ENCODE measurements at places on chromosomes 1 and 21.

DNA sequence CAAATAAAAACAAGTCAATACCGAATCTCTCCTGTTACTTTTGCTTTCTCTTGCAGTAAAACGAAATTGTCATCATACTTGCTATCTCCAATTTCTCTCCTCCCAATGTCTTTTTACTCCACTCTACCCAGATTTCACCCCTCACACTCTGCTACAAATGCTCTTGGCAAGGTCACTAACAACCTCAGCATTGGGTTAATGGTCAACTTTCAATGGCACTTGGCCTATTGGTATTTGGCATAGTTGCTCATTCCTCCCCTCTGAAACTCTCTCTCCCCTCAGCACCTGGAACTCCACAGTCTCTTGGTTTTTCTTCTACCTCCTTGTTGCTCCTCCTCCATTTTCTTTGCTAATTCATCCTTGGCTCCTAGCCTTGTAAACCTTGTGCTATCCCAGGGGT, 367.3 kb downstream of the PTPRU start:
- no peak for DNase-seq

- DNase-seq, result no peak
Observed at GRCh38 chr1:147892731-147893214, 9.8 kb upstream of the GJA8 start.

DNA sequence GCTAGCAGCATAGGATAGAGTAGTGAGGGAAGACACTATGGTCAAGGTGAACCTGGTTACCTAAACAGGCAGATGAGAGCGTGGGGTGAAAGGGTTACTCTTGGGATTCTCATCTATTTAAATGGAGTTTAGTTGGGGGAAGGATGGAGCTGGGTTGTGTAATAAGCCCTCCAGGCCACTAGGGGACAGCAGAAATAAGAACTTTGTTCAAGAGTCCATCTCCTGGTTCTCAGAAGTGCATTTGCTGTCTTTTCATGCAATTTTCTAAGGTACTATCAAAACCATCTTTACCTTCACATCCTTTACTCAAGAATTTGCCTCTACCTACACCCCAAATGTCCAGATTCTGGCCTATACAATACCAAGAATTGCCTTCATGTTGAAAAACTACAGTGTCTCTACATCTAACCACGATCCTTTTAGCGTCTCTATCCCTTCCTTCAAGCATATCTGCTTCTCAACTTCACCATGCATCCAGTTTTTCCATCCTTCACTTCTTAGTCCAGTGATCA, 28.0 kb downstream of the SLAMF1 start:
- no peak for DNase-seq

DNA sequence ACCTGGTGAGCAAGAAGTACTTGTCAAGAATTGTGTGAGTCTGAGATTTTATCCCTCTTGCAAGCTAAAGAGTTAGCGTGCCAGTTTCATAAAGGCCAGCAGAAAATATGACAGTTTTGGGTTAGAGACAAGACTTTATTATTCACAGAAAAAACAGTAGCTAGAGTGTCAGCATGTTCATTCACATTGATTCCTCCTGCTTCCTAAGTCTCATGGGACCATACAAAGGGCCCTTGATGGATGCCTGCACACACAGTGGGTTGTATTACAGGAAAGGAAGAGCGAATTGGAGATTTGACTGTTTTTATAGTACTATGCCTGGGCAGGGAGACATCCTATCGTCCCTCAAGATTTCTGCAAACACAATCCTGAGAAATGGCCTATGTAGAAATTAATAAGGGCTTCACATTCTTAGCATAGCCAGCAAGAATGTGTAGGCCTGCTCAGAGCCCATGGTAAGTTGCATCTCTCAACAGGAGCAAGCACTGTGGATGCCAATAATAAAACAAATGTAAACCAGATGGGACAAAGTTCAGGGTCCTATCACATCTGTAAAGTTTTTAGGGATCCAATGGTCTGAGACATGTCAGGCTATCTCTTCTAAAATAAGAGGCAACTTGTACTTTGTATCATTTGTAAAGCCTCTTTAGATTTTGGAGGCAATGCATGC, 4.0 kb upstream of the ASPM start:
- DNase-seq, result no peak

GRCh38 chr1:55522353-55522903, 307.3 kb upstream of the USP24 start:
- DNase-seq, result no peak

- no peak for DNase-seq
Observed at GRCh38 chr1:13517193-13517812, 3.5 kb upstream of the LRRC38 start.

- no peak for DNase-seq
Observed at GRCh38 chr1:185062710-185063370, 17.5 kb downstream of the RNF2 start.

- no peak for DNase-seq
Observed at GRCh38 chr1:195185736-195186135, 1422.5 kb downstream of the KCNT2 start.

GRCh38 chr1:242718967-242719366, 194.5 kb upstream of the PLD5 start:
- no peak for DNase-seq

- no peak for DNase-seq
Observed at GRCh38 chr1:63205776-63206175, 116.6 kb upstream of the FOXD3 start.

GRCh38 chr21:21690068-21690665, 692.0 kb downstream of the NCAM2 start:
- DNase-seq, result no peak

GRCh38 chr1:81165963-81166362, 634.8 kb upstream of the ADGRL2 start:
- no peak for DNase-seq

- no peak for DNase-seq
Observed at GRCh38 chr1:201471772-201472171, 2.8 kb upstream of the PHLDA3 start.

DNA sequence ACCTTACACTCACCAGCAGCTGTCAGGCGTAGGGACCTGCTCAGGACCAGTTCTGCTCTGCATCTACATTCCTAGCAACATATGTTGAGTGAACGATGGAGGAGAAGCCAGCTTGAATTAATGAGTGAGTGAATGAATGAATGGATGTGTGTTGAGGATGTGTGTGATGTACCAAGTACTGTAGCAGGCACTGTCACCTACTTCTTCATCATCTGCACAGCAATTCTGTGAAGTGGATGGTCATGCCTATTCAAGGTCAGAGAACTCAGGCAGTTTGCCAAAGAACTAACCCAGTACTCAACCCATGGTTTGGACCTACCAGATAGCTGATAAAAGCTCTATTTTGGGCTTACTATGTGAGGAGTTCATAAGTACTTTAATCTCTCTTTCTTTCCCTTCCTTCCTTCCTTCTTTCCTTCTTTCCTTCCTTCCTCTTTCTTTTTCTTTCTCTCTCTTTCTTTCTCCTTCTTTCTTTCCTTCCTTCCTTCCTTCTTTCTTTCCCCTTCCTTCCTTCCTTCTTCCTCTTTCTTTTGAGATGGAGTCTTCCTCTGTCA, 56.9 kb downstream of the ATP1A1 start:
- no peak for DNase-seq

- DNase-seq, result no peak
Observed at GRCh38 chr1:114075546-114076242, 78.0 kb downstream of the SYT6 start.

DNA sequence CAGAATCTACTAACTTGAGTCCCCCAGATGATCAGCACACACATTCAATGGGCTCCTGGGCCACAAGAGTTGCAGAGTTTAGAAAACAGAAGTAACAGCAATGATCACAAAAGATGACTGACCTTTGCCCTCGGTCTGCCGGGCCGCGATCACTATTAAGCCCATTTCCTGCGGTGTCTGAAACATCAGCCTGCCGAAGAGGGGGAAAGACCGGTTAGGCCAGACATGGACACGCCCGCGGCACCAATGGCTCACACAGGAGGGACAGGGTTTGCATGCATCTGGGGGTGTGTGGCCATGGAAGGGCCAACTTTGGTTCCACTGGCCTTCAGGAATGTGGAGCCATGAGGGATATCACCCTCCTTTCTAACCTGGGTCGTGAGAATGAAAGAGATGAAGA, 68.2 kb downstream of the SIM2 start:
- no peak for DNase-seq

DNA sequence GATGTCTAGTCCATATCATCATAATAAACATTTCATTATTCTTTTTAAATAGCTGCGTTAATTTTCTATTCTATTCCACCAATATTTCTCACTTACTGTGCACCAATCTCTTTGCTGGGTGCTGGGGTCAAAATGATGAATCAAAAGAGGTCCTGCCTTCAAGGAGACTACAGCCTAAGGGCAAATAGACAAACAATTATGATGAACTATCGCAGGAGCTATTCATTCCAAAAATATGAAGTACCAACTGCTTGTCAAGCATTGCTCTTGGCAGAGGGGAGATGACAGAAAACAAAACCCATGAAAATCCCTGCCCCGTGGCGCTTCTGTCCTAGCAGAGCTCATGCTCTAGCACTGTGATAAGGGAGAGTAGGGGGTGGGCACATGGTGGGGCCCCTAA, 28.8 kb upstream of the SLC26A9 start:
- DNase-seq, result no peak

- no peak for DNase-seq
Observed at GRCh38 chr1:155773221-155773620, 83.8 kb downstream of the GON4L start.

GRCh38 chr1:32361674-32362473, 411 bp downstream of the FAM229A start:
- no peak for DNase-seq

DNA sequence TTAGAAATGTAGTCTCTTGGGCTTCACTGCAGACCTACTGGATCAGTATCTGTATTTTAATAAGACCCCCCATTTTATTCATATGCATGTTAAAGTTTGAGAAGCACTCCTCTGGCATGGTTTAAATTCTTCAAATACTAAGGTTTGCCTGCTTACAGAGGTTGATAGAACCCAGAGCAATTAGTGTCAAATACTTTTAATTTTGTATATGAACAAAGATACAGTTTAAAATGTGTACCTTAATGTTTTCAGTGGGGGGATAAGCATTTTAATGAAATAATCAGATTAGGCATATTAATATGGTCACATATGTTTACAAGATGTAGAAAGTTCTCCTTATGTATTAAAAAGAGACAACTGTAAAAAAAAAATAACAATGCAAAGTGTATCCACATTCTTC, 40.4 kb upstream of the EPS15 start:
- no peak for DNase-seq

DNA sequence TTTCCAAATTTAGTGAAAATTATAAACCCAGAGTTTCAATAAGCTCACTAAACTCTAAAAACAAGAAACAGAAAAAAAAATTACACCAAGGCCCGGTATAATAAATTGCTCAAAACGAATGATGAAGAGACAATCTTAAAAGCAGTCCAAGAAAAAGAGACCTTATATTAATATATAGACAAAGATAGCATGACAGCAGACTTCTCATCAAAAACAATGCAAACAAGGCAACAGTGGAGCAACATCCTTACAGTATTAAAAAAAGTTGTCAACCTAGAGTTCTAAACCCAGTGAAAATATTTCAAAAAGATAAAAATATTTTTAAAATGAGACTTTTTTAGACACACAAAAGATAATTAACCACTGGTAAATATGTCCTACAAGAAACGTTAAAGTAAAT, 46.7 kb downstream of the KIFAP3 start:
- no peak for DNase-seq

- no peak for DNase-seq
Observed at GRCh38 chr1:221268295-221268694, 389.1 kb downstream of the HLX start.
